ENCODE measurements at places on chromosomes 1 and 21.

DNA sequence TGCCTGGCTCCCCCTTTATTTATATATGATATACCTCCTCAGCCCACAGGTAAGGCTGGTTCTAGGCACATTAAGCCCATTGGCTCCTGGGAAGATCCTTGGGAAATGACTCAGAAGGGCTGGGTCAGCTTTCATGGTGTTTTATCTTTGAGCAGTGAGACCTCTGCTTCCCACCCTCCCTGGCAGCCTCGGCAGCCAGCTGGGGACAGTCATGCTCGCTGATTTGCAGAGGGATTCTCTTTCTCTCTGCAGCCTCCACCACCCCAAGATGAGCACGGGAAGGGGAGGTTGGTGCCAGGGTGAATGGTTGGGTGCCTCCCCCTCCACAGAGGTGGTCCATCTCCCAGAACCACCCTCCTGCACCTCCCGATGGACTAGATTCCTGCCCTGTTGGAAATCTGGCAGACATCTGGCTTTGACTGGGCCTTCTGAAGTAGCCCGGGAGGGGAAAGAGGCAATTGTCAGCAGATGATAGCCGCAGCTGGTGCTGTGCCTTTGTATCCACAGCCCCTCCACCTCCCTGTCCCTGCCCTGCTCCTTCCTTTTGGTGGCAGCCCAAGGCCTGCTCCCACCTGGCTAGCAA, 24.6 kb downstream of the IER5 start:
- no peak for DNase-seq

DNA sequence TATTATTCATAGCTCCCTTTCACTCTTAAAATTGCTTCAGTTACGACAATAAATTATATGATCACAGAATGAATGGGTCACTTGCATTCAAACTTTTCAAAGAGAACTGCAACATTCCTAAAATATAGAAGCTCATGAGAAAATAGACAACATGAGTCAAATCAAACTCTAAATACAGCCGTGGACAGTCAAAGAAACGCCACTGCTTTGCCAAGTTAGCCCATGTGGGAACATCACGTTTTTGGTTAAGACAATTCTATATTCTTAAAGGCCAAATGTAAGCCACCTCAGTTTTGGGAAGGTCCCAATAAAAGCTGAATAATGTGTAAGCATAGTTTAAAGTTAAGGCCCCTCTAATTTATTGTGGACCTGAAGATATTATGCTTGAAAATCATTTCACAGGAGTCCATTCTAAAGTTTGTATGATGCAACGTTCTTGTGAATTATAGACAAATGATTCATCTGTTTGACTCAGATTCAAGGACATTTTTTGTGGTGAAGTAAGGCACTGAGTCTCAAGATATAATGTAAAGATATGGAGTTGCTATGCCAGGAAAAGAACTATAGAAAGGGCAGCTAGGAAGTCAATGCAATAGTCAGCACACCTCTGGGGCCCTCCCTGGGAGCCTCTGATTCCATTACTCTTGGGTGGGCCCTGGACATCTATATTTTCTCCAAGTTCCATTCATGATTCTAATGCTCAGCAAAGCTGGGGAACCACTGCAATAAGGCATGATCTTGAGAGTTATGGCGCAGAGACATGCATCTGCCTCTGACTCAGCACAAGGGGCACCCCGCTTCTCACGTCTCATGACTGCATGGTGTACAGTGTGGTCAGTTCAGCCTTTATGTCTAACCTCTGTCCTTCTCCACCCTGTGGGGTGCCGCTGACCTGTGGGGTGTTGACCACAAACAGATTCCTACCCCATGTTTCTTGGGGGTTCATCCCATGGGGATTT, 33.9 kb downstream of the ETS2 start:
- no peak for DNase-seq

GRCh38 chr1:23555986-23556634, 3.2 kb downstream of the ID3 start:
- peak; percentile 83 for DNase-seq

DNA sequence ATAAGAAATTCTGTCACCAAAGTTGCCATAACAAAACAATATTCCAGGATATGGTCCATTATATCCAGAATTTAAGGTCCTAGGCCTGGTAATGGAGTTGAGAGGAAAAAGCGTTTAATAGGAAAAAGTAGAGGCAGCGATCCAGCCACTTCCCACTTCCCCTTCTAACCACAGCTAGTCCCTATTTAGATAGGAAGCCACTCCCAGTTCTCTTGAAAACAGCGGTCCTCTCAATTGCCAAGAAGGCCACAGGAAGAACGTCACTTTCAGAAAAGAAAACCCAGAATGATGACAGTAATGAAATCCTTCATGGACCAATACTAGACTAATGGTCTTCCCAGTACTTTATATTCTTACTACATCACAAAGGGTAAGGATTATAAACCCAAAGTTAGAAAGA, 38.6 kb downstream of the ABL2 start:
- DNase-seq: no peak

DNA sequence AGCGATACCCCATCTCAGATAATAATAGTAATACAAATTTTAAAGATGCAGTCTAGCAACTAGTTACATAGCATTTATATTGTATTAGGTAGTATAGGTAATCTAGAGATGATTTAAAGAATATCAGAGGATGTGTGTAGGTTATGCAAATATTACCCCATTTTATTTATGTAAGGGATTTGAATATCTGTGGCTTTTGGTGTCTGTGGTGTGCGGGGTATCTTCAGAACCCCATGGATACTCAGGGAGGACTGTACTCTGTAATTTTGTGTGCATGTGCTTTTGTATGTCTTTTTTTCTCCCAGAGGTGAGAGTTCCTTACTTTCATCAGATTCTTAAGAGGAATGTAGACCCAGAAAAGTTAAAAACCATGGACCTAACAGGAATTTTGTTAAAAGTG, 12.8 kb downstream of the RNF2 start:
- no peak for DNase-seq

DNA sequence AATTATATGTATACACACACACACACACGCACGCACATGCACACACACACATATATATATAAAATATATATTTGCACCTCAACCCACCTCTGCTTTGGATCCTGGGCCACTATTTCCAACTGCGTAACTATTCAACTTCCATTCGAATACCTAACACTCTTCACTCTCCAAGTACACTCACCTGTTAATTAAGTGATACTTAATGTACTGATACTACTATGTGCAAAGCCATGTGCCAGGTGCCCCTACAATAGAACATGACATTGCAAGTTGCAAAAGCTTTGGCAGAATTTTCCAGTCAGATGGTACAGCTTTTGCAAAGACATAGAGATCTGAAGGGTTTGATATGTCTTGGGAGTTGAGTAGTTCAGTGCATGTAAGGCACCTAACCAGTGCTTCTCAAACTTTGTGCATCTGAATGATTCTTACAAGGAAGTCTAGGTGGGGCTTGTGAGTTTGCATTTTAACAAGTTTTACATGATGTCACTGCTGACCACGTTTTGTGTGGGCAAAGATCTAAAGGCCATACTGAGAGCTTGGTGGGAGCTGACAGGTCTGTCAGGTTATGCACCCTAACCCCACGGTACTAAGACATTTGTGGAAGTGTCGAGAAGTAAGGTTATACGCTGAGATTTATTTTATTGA, 7.2 kb downstream of the CXADR start:
- DNase-seq: no peak

Data from NCI-H1105 treated with DMSO at 0.1 percent for 48 hours (cell line).